Esophagus squamous epithelium (tissue), 5 donors: ENCODE measurements at places on chromosomes 6 and 20.

DNA sequence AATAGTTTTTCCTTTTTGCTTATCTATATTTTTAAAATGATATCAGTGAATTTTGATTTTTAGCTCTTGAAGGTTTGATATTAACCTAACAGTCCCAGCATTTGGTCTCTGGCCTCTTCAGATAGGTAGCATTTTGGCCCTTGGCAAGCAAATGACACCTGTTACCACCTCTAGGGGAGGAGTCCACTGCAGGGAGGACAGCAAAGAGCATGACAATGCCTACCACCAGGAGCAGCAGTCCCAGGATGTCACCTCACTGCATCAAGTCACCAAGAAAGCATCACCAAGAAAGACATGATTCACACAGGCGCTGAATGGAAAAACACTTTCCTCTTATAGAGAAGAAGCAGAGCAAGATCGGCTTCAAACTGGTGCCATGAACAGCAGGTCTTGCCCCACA, 224.3 kb downstream of the UBE3D start:
- no peak for DNase-seq

GRCh38 chr20:44279228-44279627, 31.8 kb downstream of the FITM2 start:
- no peak for DNase-seq

DNA sequence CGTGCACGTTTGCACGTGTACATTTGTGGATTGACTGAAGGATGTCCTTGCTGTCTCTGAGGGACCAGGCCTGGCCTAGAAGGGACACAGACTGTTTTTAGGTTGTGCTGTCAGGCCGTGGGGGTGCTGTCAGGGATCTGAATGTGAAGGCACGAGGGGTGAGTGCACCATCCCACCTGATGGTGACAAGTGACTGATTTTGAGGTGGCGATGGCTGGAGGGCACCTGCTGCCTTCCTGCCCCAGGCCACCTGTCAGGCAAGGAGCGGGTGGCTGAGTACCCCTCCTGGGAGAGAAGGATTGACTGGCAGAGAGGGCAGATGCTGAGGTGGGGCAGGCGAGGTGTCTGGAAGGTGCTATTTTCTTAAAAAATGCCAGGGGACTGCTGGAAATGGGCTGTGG, 1.2 kb downstream of the RAB44 start:
- no peak for DNase-seq

- no peak for DNase-seq
These were observed 24.2 kb downstream of the MGME1 start for GRCh38 chr20:17992847-17993513.

DNA sequence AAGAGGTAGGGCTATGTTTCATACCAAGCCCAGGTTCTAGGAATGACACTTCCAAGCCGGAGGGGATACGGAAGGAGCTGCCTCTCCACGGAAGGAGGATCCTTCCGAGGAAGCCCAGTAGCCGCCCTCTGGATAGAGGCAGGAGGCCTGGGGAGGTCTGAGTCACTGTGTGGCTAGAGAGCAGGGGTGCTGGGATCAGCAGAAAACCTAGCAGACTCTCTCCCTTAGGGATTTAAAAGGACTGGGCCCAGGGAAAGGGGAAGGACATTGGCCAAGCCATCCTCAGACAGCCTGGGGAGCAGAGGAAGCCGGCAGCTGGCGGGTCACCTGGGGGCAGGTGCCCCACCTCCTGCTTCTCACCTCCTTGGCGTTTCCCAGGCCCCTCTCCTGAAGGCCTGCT, 36.6 kb upstream of the NFATC2 start:
- no peak for DNase-seq

DNA sequence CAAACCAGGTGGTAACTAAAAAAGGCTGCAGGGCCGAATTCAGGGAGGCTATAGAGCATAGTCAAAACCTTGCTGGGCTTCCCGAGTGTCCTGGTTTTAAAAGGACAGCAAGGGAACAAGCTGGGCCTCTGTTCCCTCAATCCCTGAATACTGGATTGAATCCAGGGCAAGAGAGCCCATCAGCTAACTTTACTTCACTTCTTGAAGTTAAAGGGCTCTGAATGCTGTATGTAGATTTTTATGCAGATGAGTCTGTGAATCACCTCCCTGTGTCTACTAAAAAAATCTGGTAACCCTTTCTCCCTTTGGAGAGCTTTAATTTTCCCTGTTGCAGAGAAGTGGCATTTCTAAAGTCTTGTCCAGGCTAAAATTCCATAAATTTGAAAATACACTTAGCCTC, 29.5 kb downstream of the LYRM4 start:
- no peak for DNase-seq

DNA sequence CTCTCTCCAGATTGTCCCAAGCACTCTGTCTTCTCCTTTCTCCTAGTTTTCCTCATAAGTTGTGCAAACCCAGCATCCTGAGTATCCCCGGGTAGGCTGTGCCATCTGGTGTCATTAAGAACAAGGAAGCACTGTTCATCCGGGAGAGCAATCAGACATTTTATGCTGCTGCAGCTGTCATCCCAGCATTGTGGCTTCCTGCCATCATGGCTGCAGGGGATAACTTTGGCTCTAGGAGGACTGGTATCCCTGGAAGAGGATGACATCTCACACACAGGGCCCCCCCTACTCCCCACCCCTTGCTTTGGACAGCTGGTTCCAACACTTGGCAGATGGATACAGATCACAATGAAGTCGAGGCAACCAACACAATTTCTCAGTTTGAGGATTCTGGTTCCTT, 1195.1 kb upstream of the MAP3K7 start:
- no peak for DNase-seq

DNA sequence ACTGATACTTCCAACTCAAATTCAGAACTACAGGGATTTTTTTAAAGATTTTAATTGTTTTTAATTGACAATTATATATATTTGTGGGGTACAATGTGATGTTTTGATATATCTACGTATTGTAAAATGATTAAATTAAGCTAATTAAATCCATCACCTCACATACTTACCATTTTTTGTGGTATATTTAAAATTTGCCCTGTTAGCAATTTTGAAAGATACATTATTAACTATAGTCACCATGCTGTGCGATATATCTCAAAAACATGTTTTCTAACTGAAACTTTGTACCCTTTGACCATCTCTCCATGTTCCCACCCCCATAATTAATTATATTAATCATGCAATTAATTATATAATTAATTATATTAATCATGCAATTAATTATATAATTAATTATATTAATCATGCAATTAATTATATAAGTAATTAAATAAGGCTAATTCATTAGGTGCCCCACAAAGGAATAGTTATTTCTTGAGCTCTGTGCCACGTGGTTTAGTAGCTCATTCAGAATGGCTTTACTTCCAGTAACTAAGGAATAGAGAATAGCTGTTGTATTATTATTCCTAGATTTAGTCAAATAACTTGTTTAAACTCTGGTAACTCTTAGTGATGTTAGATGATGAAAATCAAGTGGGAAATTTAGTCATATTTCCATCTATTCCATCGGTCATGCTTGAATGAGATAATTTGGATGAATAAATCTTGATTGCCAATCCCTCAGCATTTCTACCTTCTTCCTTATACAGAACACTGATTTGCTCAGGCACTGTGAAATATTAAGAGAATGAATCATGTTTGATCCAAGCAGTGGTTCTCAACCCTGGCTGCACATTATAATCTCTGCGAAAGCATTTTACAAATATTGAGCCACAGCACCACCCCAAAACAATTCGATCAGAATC, 25.1 kb downstream of the LOC128125822 start:
- no peak for DNase-seq

DNA sequence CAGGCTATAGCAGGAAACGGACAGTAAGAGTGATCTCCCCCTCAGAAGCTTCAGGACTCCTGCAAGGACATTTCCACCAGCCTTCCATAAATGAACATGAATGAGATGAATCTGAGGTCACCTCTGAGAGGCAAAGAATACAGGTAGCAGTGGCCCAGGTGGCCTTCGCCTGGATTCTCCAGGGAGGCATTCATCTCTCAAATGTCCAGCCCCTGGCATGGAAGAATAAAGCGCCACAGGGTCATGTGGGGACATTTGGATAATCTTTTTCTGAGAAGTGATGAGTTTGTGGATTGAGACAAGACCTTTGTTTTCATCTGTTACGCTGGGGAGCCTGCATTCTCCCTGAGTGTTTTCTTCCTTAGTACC, 2.9 kb downstream of the GMPR start:
- DNase-seq = no peak

GRCh38 chr20:20455926-20456325, 88.0 kb downstream of the INSM1 start:
- no peak for DNase-seq

DNA sequence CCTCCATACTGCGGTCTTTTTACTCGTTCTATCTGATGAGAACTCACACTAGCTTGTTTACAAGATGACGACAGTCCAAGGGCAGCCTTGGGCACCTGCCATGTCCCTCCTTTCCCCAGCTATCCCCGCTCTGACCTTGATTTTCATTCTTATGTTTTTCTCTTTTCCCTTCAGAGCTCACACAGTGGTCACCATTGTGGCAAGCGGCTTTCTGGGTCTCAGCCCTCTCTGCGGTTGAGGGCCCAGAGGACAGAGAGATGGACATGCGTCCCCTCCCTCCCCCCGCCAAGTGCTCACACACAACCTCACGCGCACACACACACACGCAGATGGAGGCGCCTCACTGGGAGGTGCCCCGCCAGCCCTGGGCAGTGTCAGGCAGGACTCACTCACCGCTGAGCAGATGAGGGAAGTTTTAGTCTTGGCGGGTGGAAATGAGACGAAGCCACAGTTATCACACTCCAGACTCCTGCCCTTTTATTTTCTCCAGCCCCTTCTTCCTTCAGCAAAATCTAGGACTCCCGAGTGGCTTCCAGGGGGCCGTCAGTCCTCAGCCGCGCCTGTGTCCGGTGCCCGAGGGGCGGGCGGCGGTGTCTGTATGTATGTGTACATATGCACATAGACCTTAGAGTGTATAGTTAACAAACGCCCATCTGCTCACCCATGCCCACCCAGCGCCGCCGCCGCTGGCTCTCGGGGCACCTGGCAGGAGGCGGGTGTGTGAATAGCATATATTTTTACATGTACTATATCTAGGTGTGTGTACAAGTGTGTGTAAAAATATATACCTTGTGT, 13.8 kb upstream of the MYL9 start:
- no peak for DNase-seq

DNA sequence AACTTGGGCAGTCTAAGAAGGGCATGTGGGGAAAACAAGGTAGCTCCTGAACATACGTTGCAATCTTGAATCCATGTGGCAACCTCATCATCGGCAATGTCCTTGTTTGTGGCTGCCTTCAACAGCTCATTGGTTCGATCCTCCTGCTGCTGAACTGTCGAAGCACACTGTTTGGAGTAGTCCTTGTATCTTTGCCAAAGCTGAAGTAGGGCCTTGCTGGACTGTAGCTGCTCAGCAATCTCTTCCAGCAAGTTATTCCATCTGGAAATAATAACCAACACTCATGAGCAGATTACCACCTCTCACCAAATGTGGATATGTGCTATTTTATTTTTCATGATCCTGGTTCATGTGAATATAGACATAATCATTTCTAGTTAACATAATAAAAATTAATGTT, 413.3 kb downstream of the ESR1 start:
- no peak for DNase-seq
